ENCODE measurements at places on chromosomes 2 and 18.

- H3K4me1 ChIP-seq: peaks cover 6% of the 10 kb centered on the region
- no peak overlapping the region for H3K27ac ChIP-seq
- no peak for DNase-seq
- no peaks in the 10 kb centered on the region for H3K36me3 ChIP-seq
- no peak overlapping the region for H3K4me3 ChIP-seq
- peaks cover 2% of the 10 kb centered on the region for H3K27me3 ChIP-seq
Measured at GRCh38 chr2:149877074-149877473, 289.5 kb upstream of the MMADHC start.

DNA sequence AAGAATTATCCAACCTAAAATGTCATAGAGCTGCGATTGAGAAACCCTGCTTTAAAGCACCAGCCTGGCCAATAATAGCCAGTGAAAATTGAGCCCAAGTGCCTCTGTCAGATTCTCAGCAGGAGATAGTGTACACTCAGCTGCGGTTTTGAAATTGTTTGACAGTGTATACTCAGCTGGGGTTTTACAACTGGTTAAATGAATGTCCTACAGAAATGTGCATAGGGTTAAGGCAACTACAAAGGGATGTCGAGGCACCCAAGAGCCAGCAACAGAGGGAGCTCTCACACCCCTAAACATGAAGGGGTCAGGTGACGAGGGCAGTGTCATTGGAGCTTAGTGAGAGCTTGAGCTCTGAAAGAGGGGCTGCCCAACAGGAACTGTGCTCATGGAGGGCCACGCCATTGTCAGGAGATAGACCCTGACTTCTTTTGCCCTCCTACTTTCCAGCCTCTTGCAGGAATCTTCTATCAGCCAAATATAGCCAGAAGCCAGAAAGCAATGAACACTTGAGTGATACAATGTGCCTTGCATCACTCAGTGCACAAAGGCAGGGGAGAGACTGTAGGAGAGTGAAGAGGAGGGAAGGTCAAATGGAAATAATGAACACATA, 15.1 kb downstream of the ACTG2 start:
- no peaks in the 10 kb centered on the region for H3K4me1 ChIP-seq
- no peak overlapping the region for H3K27ac ChIP-seq
- H3K36me3 ChIP-seq: no peaks in the 10 kb centered on the region

GRCh38 chr2:234885886-234886285, 65.9 kb upstream of the SH3BP4 start:
- H3K4me3 ChIP-seq: no peak overlapping the region
- peaks cover 3% of the 10 kb centered on the region for H3K27me3 ChIP-seq
- peaks cover 12% of the 10 kb centered on the region for H3K4me1 ChIP-seq
- DNase-seq: no peak

GRCh38 chr18:38611036-38611964, 1045.7 kb upstream of the CELF4 start:
- no peak for DNase-seq
- H3K36me3 ChIP-seq: no peaks in the 10 kb centered on the region
- H3K27ac ChIP-seq: no peak overlapping the region
- H3K27me3 ChIP-seq: no peaks in the 10 kb centered on the region

DNA sequence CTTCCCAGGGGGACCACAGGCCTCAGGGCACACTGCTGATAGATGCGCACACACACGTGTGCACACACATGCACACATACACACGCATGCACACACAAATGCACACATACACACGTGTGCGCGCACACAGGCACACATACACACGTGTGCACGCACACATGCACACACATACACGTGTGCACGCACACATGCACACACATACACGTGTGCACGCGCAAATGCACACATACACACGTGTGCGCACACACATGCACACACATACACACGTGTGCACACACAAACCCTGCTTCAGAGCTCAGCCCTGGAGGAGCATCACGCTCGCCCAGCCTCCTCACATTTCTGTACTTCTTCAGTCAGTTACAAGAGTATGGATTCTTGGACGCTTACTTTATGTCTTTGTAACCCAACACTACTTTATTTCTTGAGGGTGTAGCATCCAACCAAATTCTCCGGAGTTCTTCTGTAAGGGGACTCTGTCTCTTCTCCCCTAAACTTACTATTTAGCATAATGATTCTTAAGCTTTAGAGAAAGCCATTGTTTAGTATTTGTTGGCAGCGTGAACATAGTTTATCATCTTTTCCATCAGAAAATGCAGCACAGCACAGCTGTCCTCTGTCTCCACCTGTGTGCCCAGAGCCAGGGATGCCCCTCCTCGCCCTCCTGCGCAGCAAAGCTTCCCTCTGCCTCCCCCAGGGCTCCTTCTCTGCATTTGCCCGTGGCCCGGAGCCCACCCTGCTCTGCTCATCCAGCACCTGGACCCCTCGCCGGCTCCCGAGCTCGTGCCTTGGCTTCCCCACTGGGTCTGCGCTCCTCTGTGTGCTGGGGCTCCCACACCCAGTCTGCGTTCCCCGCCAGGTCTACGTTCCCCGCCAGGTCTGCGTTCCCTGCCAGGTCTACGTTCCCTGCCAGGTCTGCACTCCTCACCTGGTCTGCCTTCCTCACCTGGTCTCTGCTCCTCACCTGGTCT, 74.4 kb upstream of the CTDP1 start:
- no peak for DNase-seq
- no peak overlapping the region for H3K4me3 ChIP-seq
- H3K36me3 ChIP-seq: peaks cover 6% of the 10 kb centered on the region

Measured in HFFc6 (cell line).